ENCODE measurements at places on chromosomes 11 and 22.

GRCh38 chr11:68950270-68950669 lies 30.5 kb downstream of the MRGPRD start:
- DNase-seq, result no peak

- no peak for DNase-seq
These were observed 1425.8 kb downstream of the TBC1D22A start for GRCh38 chr22:48188231-48188721.

- no peak for DNase-seq
These were observed 22.0 kb upstream of the CD44 start for GRCh38 chr11:35116762-35117640.

- DNase-seq, result no peak
These were observed 1.4 kb upstream of the TCN2 start for GRCh38 chr22:30605449-30606110.

- no peak for DNase-seq
These were observed 7.9 kb downstream of the RTN4RL2 start for GRCh38 chr11:57468276-57468675.

DNA sequence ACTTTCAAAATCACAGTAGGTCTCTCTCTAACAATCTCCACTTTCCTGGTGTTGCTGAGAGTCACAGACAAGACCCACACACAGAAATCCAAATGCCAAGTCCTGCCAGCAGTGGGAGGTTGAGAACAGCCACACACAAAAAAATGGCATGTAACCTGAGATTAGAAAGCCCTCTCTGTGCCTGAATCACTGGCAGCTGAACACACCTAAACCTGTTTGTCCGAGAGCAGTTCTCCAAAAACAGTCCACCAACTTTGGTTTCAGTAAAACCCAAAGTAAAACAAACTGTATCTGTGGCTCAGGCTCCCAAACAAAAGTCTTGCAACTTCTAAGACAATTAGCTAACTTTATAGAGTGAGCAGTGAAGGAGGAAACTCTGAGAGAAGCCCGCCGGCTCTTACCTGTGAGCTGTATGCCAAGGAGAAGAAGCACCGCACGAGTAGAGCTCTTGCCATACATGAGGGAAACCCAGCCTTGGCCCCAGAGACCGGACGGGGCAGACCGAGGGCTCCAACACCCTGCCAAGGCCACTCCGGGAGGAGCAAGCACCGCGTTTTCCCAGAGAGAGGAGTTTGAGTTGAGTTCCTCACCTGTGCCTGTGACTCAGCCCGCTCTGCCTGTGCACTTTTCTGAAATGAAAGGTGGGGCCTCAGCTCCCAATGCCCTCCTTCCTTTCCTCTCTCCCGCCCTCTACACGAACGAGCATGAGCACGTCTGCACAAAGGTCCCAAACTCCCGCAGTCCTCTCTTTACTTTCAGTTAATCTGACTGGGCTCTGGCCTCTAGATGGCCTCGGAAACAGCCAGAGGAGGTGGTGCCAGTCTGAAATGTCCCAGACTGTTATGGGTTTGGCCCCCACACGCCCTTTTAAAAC lies at the start of gene MPZL2:
Gene MPZL2 (minus strand): TSS at position 603 of the 874 bp plus-strand sequence. CDS start 144 bp downstream, at position 459.
- DNase-seq, result no peak

- DNase-seq, result no peak
These were observed 225.8 kb upstream of the KIRREL3 start for GRCh38 chr11:127226380-127226779.

GRCh38 chr22:30705710-30706651 lies 11.3 kb downstream of the OSBP2 start:
- DNase-seq, result peak; percentile 67

DNA sequence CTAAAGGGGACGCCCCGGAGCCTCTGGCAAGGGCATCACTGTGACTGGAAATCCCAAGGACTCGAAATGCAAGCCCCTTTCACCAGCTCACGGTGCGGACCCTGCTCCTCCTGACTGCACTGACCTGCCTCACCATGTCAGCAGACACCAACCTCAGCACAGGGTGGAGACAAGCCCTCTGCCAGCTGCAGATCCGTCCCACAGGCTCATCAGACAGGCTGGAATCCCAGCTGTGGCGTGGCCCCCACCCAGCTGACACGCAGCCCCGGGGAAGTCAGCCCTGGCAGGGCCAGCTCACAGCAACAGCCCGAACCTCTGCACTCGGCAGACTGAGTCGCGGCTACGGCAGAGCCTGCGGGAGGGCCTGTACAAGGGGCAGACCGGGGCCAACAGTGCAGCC lies 36.8 kb downstream of the BRD1 start:
- DNase-seq, result no peak
